ENCODE measurements at places on chromosomes 4 and X. TPM values are rescaled to one million over a fixed set of nuclear protein-coding genes. Genes with fewer than 3 reads are reported as not detected.

Gene ADH1C
- total RNA-seq = 186 TPM

Gene NSG1
- total RNA-seq = 0.44 TPM

Gene ARR3
- total RNA-seq = not detected

Gene MSN
- 215 TPM for total RNA-seq

Gene S100G
- not detected for total RNA-seq

Gene KDR
- total RNA-seq = 78.7 TPM

Gene IBSP
- total RNA-seq = not detected

Gene RNF150
- total RNA-seq = 13.1 TPM

Gene ACOX3
- 24.7 TPM for total RNA-seq

Gene MEPE
- total RNA-seq = not detected

Gene VCX
- not detected for total RNA-seq

Gene PITX2
- not detected for total RNA-seq

Gene PABPC1L2B
- not detected for total RNA-seq

Gene DGKK
- total RNA-seq = not detected

Gene ADGRA3
- 24.0 TPM for total RNA-seq

Gene RNF175
- 0.63 TPM for total RNA-seq

Gene CCDC120
- total RNA-seq = 4.4 TPM

Gene GPRASP2
- total RNA-seq = 6.5 TPM

Gene UNC5C
- total RNA-seq = 5.0 TPM

Gene NDNF
- total RNA-seq = 2.4 TPM

Gene MAGEC2
- not detected for total RNA-seq

Gene GLRA2
- not detected for total RNA-seq

Gene CENPVL2
- not detected for total RNA-seq

Gene MAGEA10
- total RNA-seq = not detected

Gene TREX2
- total RNA-seq = 4.4 TPM

Gene PNMA3
- total RNA-seq = 0.21 TPM

Gene PAGE2B
- not detected for total RNA-seq

Gene CWH43
- not detected for total RNA-seq

Gene FAM9C
- not detected for total RNA-seq

Gene P2RY4
- total RNA-seq = 3.9 TPM

Gene NXF2B
- not detected for total RNA-seq

Gene SORCS2
- total RNA-seq = 48.9 TPM

Gene SCD5
- 27.6 TPM for total RNA-seq

Gene CT47B1
- total RNA-seq = not detected

Gene PNMA5
- total RNA-seq = not detected

Gene NPY5R
- 0.39 TPM for total RNA-seq

Gene KLHL4
- 0.78 TPM for total RNA-seq

Gene C4orf51
- total RNA-seq = not detected

Gene ALB
- total RNA-seq = 2.4 TPM

Gene F9
- total RNA-seq = not detected

Gene WWC2
- total RNA-seq = 40.9 TPM

Gene ZNF718
- 12.0 TPM for total RNA-seq

Gene ARHGAP6
- 45.7 TPM for total RNA-seq
